ENCODE measurements at places on chromosomes 2 and 18.

DNA sequence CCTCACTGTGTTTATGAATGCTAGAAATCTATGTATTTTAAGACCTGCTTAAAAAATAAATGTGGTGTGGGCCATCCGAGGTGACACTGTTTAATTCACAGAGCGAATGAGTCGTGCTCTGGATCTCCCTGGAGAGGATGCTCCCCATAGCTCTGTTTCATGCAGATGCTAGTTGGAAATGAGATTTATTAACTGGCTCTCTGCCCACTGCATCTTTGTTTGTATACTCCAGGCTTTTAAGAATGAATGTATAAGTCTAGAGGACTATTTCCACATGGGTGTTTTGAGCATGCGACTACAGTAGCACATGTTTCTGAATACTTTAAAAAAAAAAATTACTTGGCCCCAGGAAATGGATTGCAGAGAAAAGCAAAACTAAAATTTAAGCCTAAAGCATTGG lies 3.9 kb downstream of the MAPRE2 start:
- no peak for DNase-seq

- no peak for DNase-seq
These were observed 61.7 kb downstream of the STK39 start for GRCh38 chr2:168185583-168186274.

GRCh38 chr2:98917031-98917471 lies 19.0 kb downstream of the CRACDL start:
- DNase-seq: no peak

- DNase-seq: no peak
These were observed 10.6 kb downstream of the PLEKHB2 start for GRCh38 chr2:131115752-131116151.

GRCh38 chr2:111919794-111920608 lies 21.6 kb downstream of the MERTK start:
- no peak for DNase-seq

DNA sequence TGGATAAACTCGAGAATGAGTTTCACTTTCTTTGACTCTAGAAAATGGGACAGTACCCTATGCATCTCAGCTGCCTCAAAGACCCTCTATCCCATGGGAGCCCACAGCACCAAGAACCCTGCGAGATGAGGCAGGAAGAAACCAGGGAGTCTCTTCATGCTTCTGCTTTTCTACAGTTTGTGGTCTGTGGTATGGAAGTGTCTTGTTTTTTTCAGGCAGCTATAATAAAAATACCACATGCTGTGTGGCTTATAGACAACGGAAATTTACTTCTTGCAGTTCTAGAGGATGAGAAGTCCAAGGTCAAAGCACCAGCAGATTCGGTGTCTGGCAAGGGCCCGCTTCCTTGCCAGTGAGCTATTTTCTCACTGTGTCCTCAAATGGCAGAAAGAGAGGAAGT lies 257.9 kb downstream of the SUCLG1 start:
- DNase-seq: no peak

DNA sequence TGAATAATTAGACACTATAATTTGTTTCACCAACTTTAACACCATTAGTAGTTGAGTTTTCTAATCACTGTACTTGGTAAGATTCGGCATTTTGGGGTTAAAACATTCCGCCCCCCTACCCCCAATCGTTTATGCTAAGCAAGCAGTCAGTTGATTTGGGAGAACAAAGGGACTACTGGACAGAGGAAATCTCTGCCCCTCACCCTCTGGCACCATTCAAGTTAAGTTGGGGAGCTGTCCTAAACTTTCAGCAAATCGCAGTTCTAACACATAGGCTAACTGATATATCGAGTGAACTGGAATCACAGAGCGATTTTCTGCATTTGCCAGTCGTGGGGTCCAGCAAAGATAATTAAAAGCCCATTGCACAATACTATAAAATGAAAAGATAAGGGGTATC lies 5.6 kb downstream of the KLF7 start:
- DNase-seq: no peak

DNA sequence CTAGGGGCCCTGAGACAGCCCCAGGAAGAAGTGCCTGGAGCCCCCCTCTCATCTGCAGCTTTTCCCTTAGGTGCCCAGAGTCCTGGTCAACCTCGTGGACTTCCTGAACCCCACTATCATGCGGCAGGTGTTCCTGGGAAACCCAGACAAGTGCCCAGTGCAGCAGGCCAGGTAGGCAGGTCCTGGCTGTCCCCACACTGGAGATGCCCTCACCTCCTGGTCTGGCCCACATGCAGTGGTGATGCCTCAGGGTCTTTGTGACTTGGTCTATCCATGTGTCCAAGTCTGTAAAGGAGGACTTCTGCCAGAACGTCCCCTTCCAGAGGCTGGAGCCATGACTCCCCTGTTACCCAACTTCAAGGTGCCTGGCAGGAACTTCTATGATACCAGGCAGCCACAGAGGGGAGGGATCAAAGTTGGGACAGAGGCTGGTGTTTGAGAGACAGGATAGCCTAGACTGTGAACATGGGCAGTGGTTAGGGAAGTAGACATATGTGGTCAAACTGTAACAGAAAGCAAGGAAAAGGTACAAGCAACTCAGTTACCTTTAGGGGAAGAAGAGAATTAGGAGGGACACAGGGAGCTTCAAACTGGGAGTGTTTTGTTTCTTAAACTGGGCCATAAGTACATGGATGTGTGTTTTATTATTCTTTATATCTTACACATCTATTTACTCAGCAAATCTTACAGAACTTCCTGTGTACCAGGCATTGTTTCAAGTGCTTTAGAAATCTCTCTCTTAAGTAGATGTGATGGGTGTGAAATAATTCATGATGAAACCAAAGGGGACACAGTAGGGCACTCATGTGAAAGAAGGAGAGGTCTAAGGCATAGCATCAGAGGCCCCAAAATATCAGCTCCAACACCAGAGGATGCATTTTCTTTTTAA lies 107.1 kb downstream of the PLB1 start:
- no peak for DNase-seq

DNA sequence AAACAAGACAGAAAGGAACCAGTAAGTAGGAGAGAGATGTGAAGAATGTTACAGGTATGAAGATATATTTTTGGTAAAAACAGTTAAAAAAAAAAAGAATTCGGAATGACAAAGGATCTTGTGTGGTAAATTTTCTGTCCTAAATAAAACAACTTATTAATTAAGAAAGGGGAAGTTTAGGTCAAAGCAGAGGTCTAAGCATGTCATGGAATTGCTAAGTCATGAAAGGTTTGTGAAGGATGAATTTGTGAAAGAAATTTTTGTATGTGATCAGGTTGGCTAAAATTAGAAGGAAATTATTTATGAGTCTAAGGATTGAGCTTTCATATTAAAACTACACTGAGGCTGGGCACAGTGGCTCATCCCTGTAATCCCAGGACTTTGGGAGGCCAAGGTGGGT lies 11.1 kb upstream of the ALPG start:
- no peak for DNase-seq

DNA sequence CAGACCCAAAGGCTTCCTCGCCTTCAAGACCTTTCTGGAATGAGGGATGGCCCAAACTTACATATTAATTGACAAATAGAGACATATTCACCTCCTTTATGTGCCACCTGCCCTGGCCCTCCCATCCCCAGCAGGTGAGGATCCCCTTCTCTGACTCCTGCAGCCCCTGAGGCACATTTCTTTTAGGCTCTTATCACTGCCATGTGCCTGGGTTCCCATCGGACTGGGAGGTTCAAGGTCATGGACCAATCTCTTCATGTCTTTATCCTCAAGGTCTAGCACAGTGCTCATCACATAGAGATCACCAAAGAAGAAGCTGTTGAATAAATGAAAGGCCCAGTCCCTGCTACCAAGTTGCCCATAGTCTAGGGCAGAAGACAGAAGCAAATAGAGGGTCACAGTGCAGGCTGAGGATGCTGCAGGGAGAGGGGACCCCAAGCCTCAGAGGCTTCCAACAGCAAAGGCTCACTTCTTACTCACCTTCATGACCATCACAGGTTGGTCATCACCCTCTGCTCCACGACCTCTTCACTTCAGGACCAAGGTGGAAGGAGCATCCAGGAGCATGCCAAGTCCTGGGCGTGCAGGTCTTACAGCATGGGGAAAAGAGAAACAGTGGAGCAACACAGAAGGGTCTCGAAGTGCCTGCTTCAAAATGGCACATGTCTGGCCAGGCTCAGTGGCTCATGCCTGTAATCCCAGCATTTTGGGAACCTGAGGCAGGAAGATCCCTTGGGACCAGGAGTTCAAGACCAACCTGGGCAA lies 193.9 kb downstream of the SMAD2 start:
- DNase-seq: no peak

DNA sequence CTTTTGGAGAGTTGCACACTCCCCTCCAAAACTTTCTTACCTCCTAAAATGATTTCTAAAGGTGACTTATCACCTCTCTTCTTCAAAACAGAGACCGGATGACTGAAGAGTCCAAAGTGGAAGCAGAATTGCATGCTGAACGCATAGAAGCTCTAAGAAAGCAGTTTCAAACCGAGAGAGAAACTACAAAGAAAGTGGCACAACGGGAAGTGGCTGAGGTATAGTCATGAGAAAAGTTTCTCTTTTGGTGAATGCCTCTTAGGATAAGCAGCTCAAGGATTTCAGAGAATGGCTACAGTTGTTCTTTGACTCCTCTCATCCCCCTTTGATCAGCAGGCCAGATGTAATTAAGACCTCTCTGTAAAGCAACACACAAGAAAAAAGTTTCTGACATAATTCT lies 73.6 kb downstream of the GTF3C3 start:
- no peak for DNase-seq

DNA sequence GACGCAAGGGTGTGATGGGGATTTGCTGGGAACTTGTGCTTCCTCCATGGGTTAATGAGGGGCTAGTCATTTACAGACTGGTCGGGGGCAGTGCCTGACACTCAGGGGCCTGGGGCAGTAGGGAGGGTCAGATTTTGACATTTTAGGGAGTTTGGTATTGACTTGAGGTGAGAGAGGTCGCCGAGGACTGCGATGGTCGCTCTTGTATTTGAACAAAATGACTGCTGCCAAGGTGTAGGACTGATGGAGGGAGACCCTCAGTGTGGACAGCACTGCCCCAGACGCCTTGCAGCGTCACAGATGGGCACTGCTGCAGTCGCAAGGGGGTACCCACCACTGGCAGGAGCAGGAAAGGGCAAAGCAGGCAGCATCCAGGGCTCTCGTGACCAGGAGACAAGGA lies 182.9 kb downstream of the RTP5 start:
- no peak for DNase-seq

GRCh38 chr18:77811503-77811902 lies 561.9 kb downstream of the GALR1 start:
- no peak for DNase-seq

DNA sequence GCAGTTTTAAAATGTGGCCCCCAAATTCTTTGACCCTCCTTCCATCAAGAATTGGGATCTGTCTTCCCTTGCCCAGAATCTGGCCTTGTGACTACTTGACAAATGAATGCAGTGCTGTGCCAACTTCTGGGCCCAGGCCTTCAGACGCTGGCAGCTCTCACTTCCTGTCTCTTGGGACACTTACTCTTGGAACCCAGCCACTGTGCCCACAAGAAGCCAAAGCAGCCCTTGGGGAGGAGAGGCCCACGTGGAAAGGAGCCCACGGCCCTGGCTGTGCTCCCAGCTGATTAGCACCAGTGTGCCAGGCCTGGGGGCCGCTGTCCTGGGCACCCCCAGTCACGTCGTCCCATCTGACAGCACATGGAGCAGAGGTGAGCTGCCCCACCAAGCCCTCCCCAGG lies 56.6 kb downstream of the RPL37A start:
- DNase-seq: no peak

- no peak for DNase-seq
These were observed 2.8 kb downstream of the MSH2 start for GRCh38 chr2:47405757-47406156.

DNA sequence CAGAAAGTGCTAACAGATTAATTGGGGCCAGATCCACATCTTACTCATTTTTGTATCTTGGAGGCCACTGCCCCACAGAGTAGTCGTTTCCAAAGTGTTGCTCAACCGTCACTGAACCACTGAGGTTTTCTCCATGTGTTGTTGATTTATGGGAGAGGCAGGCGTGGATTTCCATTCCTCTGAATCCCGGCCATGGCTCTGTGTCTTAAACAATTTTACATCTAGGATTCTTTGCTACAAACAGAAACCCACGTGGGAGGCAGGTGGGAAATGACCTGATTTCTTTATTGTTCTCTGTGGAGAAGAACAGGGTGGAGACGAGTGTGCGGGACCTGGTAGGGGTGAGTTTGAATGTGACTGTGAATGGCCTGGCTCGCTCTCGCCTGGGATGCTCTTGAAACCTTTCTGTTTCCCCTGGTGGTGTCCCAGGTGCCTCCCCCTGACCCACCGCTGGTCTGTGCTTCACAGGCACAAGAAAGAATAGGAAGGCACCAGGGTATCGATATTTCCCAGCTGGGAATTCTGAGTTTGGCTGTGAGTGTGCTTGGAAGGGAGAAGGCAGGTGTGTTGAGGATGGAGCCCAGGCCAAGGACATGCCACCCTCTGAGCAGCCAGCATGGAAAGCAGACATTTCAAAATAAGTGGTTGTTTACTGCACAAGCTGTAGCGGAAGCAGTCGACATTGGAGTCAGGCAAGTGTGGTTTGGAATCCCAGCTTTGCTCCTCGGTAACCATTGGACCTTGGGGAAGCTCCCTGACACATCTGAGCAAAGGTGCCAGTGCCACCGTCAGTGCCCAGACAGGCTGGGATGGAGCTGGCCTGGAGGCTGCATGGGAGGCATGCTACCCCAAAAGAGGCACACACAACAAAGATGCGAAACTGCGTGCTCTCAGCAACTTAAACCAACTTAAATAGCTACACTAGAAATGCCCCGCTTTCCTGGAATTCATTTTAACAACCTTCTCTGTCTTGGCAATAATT lies 50.0 kb downstream of the LPIN1 start:
- no peak for DNase-seq

GRCh38 chr2:217091531-217091930 lies 231.7 kb upstream of the TNP1 start:
- DNase-seq: no peak

DNA sequence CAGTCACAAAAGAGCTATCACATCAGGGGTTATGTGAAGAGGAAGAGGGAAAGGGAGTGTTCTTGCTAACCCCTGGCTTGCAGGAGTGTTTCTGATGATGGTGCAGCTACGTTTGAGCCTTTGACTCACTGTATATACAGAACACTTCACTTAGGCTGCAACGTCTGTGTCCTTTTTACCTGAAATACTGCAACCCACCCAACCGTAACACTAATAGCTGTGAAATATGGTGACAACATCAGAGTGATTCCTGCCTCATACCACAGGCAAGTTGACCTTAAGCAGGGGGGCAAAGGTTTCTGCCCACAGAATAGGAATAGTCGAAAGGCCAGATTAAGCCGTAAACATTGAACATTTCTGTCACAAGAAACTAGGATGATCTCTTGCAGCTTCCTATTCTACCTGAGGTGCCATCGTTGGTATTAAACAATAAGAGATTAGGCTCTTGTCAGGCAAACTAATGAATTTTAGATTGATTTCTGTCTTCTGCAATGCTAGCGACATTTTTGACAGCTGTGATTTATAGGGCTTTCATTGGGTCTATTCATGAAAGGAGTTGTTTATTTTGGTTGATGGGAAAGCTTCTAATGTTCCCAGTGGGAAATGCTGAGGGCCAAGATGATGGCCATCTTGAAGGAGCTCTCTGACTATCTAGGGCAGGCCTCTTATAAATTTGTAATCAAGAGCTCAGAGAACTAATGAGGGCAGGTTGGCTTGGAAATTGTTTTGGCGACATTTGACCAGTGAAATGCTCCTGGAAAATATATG lies 316.8 kb downstream of the PIK3C3 start:
- no peak for DNase-seq
